CD8-positive, alpha-beta T cell (primary cell): ENCODE measurements at places on chromosomes 12 and 14.

- no peak for DNase-seq
Observed at GRCh38 chr12:68294251-68294650, 37.9 kb downstream of the MDM1 start.

GRCh38 chr12:103840462-103840875 is 565 bp downstream of the NT5DC3 start:
- no peak for DNase-seq

DNA sequence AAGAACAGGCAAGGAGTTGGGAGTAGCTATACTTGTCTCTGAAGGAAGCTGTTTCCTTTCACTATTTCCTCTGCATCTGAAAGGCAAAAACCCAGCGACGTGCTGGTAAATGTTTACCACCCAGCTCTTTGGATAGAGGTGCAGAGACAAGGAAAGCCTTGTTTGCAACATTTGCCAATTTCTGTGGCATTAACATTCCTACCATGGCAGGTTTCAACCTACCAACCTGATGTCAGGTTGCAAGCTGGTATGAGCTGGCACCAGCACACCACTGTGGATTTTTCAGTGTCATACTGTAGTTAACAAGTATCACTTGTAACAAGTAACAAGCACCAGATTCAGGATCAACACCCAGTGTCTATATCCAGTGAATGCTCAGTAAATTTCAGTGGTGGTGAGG is 294.8 kb upstream of the TMPO start:
- no peak for DNase-seq

DNA sequence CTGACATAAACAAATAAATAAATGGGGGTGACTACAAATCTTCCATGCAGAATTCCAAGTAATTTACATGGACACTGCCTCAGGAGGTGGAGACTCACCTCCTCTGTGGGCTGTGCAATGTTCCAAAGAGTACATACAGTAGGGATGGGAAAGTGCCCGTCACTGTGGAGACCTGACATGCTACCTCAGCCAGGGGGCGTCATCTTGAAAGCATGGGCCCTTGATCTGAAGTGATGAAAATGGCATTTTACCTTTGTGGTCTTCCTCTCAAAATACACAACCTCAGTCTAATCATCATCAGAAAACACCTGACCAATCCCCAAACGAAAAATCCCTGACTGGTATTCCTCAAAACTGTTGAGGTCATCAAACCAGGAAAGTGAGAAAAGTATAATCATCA is 48.4 kb downstream of the ANAPC7 start:
- peak; percentile 24 for DNase-seq

- no peak for DNase-seq
Observed at GRCh38 chr12:124727264-124727800, 136.3 kb downstream of the SCARB1 start.

DNA sequence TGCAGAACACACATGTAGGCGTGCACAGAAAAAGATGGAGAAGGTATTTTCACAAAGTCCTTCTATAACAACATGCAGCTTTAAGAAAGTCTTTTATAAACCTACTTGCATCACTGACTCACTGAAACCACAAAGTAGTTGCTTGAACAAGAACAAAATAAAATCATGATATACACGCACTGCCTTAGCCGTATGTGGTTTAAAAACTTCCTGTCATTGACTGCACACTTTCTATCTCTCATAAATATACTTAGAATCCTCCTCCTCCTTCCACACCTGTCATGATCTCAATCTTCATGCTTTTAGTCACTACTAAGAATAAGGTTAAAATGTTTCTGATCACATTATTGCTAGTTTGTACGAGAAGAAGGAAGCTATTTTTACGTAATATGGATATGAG is 31.8 kb upstream of the RAD51AP1 start:
- DNase-seq: no peak

GRCh38 chr14:60166142-60166541 is 944 bp upstream of the DHRS7 start:
- DNase-seq: no peak

DNA sequence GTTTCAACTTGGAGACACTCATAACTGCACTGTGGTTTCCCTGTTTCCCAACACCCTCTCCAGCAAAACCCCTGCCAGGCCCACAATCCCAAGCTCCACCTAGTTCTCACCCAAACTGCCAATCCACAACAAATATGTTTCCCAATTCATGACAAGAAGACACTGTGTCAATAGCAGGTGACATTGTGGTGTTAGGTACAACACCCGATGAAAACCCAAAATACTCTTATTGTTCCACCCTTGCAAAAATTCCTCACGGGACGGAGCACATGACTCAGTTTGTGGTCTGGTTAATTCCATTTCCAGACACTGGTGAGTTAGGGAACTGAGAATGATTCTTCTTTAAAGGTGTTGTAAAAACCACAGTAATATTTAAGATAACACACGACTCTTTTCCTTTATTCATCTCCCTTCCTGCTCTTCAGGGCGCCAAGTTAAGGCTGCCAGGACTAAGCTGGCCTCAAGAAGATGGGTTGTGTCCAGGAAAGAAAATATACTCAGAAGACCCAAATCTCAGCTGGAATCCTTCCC is 735.5 kb downstream of the MED13L start:
- DNase-seq: no peak

- no peak for DNase-seq
Observed at GRCh38 chr12:64819816-64820402, 4.5 kb upstream of the TBC1D30 start.
